ENCODE measurements at places on chromosomes 7 and 10.

DNA sequence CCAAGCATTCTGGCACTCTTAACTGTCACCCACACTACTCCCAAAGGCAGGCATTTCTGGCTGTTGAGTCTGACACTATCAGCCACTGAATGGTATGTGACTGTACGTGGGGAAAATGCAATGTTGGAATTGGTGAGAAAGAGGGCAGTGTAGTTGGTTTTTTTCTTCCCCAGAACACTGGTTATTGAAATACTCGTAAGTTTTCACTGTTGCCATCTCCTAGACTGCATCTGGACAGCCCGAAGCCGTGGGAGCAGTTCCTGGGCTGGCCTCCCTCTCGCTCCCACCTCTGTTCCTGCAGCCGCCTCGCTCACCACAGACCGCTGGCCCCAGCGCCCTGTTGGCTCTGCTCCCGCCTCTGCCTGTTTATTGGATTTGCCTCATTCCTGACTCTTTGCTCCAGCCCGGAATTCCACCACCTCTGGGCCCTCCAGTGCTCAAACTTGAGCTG lies 5.7 kb downstream of the PLCE1 start:
- peaks cover 37% of the 10 kb centered on the region for H3K4me1 ChIP-seq
- H3K27me3 ChIP-seq: no peaks in the 10 kb centered on the region
- H3K36me3 ChIP-seq: peaks cover 3% of the 10 kb centered on the region
- H3K4me3 ChIP-seq: no peak overlapping the region

DNA sequence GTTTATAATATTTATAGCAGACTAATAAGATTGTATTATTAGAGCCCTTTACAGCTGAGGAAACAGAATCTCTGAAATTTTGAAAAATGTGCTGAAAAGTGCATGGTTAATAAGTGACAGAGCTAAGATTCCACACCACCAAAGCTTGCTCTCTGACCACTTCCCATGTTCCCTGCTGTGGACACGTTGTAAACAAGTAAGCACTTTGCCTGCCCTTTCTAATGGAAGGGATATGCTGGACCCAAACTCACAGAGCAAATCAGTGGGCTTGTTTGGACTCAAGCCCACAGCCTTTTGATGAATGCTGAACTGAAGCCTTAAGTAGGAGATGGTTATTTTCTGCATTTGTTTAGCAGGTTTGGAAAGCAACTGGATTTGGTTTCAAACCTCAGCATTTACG lies 214.0 kb upstream of the TMEM72 start:
- H3K27ac ChIP-seq: peak overlapping the region; percentile 27
- H3K4me3 ChIP-seq: no peak overlapping the region
- no peaks in the 10 kb centered on the region for H3K36me3 ChIP-seq

DNA sequence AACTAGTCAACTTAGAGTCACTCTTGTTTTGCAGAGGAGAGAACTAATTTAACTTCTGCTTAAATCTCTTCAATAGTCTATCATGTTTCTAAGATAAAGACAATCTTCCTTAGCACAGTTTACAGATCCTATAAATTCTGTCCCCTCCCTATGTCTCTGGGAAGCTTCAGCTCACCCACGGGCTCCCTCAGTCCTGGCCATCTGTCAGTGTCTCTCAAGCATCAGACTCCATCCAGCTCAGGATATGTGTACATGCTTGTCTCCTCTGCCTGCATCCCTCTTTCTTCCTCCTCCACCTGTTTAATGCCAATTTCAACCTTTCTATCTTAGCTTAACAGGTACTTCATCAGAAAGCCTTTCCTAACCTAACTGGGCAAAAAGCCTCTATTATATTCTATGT lies 177.1 kb upstream of the PTER start:
- no peak for DNase-seq
- peaks cover 2% of the 10 kb centered on the region for H3K27me3 ChIP-seq
- H3K36me3 ChIP-seq: no peaks in the 10 kb centered on the region
- H3K27ac ChIP-seq: no peak overlapping the region
- H3K4me1 ChIP-seq: no peaks in the 10 kb centered on the region

GRCh38 chr10:13695588-13695987 lies 108.8 kb downstream of the PRPF18 start:
- no peak overlapping the region for H3K27ac ChIP-seq
- no peaks in the 10 kb centered on the region for H3K27me3 ChIP-seq
- H3K4me3 ChIP-seq: no peak overlapping the region
- peaks cover 3% of the 10 kb centered on the region for H3K4me1 ChIP-seq
- no peak for DNase-seq
- peaks cover 59% of the 10 kb centered on the region for H3K36me3 ChIP-seq

- no peaks in the 10 kb centered on the region for H3K27me3 ChIP-seq
- peaks cover 4% of the 10 kb centered on the region for H3K36me3 ChIP-seq
- no peak for DNase-seq
- H3K4me1 ChIP-seq: peaks cover 20% of the 10 kb centered on the region
Measured at GRCh38 chr10:52283174-52283573, 30.9 kb upstream of the DKK1 start.

DNA sequence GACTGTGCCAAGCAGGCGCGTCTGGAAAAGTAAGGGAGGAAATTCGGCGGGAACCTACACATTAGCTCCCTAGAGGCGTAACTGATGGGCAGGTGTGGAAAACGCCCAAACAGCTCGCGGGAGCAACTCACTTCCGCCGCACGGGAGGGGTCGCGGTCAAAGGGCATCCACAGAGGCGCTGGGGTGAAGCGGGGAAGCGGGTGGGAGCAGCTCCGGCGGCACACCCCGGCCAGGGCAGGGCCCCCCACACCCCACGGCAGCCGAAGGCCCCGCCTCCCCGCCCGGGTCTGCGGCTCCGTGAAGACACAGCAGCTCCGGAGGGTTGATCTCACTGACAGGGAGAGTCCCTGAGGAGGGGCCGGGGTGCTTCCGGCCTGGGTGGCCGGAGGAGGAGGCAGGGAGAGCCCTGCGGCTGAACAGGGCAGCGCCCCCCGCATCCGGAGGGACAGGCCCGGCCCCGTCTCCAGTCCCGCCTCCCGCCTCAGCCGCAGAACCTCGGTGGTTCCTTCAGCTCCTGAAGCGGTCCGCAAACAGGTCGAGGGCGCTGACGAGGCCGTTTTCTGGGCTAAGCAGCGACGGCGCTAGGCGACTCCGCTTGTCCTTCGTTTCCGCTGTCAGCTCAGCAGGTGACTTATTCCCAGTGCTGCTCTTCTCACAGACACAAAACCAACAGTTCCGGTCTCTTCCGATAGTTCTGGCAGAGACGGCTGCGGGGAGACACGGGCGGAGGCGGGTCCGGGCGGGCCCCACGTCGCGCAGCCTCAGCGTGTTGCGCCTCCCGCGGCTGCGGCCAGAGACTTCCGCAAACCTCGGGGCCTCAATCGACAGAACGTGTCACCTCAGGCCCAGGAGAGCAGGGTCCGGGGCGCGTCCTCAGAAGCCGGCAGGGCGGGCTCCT lies 276.1 kb downstream of the DNAJB6 start:
- H3K36me3 ChIP-seq: no peaks in the 10 kb centered on the region
- no peaks in the 10 kb centered on the region for H3K4me1 ChIP-seq
- peak overlapping the region; percentile 22 for H3K4me3 ChIP-seq
- DNase-seq: peak; percentile 92
- H3K27me3 ChIP-seq: peaks cover 2% of the 10 kb centered on the region

DNA sequence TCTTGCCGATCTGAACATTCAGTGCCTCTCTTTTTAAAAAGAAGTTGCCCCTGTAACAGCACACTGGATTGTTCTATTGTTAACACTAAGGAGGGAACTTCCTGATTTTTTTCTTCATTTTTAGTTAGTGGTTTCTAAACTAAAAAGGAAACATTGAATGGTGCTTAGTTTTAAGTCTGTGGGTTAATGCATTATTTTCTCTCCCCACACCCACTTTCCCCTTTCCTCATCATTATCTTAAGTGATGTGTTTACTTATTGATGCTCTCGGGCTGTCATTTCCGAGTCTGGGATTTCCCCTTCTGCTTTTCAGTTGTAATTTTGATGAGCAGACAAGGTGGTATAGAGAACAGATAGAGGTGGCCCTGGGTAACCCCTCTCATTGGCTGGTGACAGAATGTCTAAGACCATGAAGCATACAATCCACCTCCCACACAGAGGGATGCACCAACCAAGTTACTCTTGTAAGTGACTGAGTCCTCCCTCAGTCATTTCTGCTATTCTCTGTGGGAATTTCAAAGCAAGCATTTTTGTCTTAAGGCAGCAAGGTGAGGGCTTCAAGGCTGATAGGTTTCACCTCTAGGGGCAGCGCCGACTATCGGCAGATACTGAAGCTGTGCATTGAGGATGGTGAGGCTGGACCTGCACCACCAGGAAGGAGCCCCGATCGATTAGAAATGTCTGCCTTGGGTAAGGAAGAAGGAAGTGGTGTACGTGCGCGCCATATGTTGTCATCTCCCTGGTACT lies 49.5 kb downstream of the CHN2 start:
- H3K27me3 ChIP-seq: peaks cover 16% of the 10 kb centered on the region
- no peak overlapping the region for H3K4me3 ChIP-seq
- no peak overlapping the region for H3K27ac ChIP-seq
- H3K4me1 ChIP-seq: no peaks in the 10 kb centered on the region

GRCh38 chr7:70208236-70209063 lies 610.2 kb downstream of the AUTS2 start:
- no peak overlapping the region for H3K4me3 ChIP-seq
- H3K27ac ChIP-seq: no peak overlapping the region
- no peaks in the 10 kb centered on the region for H3K4me1 ChIP-seq
- no peaks in the 10 kb centered on the region for H3K36me3 ChIP-seq
- no peaks in the 10 kb centered on the region for H3K27me3 ChIP-seq

- H3K27me3 ChIP-seq: no peaks in the 10 kb centered on the region
- H3K4me1 ChIP-seq: peaks cover 44% of the 10 kb centered on the region
Measured at GRCh38 chr7:1532456-1533254, 2.2 kb downstream of the MAFK start.

DNA sequence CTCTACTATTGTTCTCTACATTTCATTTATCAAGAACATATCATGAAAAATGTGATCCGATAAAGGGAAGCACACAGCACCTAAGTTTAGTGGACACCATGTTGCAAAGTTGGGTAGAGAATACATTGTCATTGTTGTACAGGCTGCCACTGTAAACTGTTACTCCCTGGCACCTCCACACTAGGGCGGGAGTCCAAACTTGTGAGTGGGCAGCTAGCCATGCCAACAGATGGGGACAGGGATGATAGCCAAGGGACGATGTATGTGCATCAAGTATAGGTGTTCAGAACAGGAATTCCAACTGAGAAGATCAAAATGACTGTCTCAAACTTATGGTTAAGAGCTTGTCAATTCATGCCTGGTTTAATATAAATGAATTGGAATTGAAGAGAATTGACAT lies 31.1 kb upstream of the COMMD3 start:
- H3K4me3 ChIP-seq: no peak overlapping the region
- H3K27ac ChIP-seq: no peak overlapping the region
- no peaks in the 10 kb centered on the region for H3K4me1 ChIP-seq

DNA sequence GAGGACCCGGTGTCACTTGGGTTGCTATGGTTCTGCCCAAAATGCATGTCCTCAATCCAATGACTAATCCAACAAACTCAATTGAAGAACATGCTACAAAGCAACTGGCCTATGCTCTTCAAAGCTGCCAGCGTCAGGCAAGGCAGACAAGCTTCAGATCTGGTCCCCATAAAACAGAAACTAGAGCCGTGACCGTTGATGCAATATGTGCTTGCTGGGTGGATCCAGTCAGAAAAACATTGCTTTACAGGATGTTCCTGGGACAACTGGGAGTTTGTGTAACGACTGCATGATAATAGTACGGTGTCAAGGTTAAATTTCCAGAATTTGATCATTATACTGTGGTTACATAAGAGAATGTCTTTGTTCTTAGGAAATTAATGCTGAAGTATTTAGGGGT lies 120.7 kb upstream of the CTBP2 start:
- no peak for DNase-seq
- H3K27me3 ChIP-seq: peaks cover 8% of the 10 kb centered on the region
- H3K36me3 ChIP-seq: peaks cover under 1% of the 10 kb centered on the region
- H3K4me1 ChIP-seq: peaks cover 2% of the 10 kb centered on the region
- no peak overlapping the region for H3K27ac ChIP-seq

DNA sequence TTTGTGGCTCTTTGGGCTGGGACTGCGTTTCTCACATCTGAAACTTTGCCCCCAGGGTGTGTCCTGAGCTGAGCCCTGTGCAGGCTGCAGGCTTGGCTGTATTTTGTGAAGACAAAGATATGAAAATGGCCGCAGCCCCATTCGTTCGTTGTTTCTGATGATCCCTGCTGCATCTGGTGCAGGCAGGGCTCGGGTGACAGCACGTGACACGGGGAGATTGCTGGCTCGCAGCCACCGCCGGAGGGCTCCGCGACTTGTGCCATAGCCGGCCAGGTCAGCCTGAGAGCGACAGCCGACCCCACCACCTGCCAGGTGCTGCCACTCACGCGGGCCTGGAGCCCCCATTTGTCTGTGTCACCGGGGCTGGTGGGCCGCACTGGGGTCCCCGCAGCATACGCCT lies 81.3 kb downstream of the ZRANB1 start:
- no peak overlapping the region for H3K4me3 ChIP-seq
- peak overlapping the region; percentile 85 for H3K27ac ChIP-seq
- peak; percentile 77 for DNase-seq
- no peaks in the 10 kb centered on the region for H3K27me3 ChIP-seq
- H3K4me1 ChIP-seq: peaks cover 73% of the 10 kb centered on the region

DNA sequence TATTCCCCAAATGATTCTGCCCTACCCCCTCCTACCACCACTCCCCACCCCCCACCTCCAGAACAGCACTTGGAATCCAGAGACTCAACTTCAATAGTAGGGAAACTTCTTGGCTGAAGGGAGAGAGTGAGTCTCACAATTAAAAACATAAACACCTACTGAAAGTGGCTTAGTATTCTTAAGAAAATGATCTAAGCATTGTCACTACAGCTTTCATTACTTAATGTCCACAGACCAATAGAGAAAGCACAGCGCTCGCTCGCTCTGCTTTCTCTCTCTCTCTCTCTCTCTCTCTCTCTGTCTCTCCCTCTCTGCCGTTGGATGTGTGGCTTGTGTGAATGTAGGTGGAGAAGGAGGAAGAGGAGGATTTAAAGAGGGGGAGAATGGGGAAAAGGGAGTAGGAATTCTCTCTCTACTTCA lies 1.5 kb upstream of the SEMA3A start:
- H3K27ac ChIP-seq: peak overlapping the region; percentile 80
- peaks cover 2% of the 10 kb centered on the region for H3K27me3 ChIP-seq
- H3K4me1 ChIP-seq: peaks cover 23% of the 10 kb centered on the region
- peak overlapping the region; percentile 92 for H3K4me3 ChIP-seq
- no peaks in the 10 kb centered on the region for H3K36me3 ChIP-seq
- DNase-seq: no peak

GRCh38 chr10:127161482-127161881 lies 34.9 kb downstream of the INSYN2A start:
- peaks cover 26% of the 10 kb centered on the region for H3K4me1 ChIP-seq
- H3K36me3 ChIP-seq: no peaks in the 10 kb centered on the region
- no peak overlapping the region for H3K27ac ChIP-seq
- no peak overlapping the region for H3K4me3 ChIP-seq
- H3K27me3 ChIP-seq: no peaks in the 10 kb centered on the region

GRCh38 chr10:133135116-133135465 lies 24.9 kb upstream of the KNDC1 start:
- H3K27ac ChIP-seq: no peak overlapping the region
- no peak overlapping the region for H3K4me3 ChIP-seq
- no peaks in the 10 kb centered on the region for H3K4me1 ChIP-seq
- no peaks in the 10 kb centered on the region for H3K36me3 ChIP-seq
- DNase-seq: peak; percentile 74

GRCh38 chr10:133237241-133237587 lies 441 bp upstream of the VENTX start:
- H3K27ac ChIP-seq: no peak overlapping the region
- DNase-seq: no peak
- H3K4me3 ChIP-seq: no peak overlapping the region
- no peaks in the 10 kb centered on the region for H3K4me1 ChIP-seq
- no peaks in the 10 kb centered on the region for H3K36me3 ChIP-seq

GRCh38 chr10:4254101-4254994 lies 469.3 kb upstream of the KLF6 start:
- H3K27ac ChIP-seq: peak overlapping the region; percentile 95
- no peaks in the 10 kb centered on the region for H3K27me3 ChIP-seq
- H3K36me3 ChIP-seq: peaks cover 5% of the 10 kb centered on the region
- H3K4me1 ChIP-seq: peaks cover 51% of the 10 kb centered on the region

Data from chondrocyte (in vitro differentiated cells).